CD4-positive, alpha-beta T cell treated with Interleukin-4 for 4 hours (primary cell): ENCODE measurements at places on chromosomes 12 and 14.

DNA sequence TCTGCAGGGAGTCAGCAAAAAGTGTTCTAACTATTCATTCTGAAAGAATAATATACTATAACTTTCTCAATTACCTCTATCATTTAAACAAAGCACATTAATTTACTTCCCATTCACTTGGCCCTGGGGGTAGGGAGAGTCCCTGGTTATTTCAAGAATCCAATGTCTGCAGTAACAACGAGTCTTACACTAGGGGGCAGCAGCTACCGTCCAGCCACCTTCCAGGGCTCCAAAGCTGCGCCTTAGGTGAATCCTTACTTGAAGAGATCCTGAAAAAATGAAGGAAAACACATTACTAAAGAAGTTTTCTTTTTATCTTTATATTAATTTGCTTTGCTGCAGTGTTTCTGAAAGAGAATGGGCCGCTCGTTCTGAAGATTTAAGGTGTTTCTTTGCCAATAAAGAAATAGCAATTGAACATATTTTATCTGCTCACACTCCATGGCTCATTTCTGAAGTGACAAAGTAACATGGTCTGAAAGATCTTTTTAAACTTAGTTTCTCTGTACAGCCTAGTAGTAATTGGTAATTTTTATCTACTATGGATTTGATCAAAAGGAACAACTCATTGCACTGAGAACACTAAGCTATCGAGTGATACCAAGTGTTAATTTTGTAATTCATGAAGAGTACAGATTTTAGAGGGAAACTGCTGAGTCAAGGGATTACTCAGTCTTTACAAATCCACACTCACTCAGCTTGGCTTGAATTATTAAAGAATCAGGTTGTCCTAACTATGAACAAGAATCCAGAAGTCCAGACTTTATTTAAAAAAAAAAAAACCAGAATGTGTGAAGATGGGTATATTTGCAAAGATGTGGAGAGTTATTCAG is 27.6 kb downstream of the BHLHE41 start:
- peak; percentile 64 for DNase-seq

DNA sequence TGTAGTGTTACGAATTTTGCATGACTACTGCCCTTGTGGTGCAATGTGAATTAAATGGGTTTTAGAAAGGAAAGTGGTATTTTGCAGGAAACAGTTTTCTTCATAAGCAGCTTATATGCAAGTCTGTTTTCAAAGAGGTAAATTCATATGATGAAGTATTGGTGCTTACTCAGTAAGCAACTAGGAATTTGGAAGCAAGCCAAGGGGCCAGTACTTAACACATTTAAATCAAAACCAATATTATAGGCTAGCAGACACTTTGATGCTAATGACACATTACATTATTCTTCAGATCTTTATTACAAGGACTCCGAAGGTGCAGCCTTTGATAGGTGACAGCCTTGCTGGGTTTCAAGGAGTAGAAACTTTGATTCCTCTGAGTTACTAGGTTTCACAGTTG is 23.1 kb downstream of the MGAT4C start:
- DNase-seq = no peak

DNA sequence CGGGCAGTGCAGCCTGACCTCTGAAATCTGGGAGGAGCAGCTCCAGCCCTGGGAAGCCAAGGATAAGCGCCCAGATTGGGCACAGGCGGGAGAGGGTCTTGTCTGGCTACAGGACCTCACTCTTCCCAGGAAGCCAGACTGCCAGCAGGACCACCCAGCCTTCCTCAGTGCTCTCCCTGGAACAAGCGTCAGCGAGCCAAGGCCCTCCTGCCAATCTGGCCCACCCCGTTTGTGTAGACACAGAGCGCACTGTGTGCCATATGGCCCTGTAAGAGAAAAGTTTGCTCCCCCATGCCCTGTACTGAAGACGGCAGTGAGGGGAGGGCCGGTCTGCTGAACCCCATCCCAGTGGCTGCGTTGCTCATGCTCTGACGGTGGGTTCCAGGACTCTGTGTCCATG is 1.2 kb upstream of the C14orf180 start:
- no peak for DNase-seq

DNA sequence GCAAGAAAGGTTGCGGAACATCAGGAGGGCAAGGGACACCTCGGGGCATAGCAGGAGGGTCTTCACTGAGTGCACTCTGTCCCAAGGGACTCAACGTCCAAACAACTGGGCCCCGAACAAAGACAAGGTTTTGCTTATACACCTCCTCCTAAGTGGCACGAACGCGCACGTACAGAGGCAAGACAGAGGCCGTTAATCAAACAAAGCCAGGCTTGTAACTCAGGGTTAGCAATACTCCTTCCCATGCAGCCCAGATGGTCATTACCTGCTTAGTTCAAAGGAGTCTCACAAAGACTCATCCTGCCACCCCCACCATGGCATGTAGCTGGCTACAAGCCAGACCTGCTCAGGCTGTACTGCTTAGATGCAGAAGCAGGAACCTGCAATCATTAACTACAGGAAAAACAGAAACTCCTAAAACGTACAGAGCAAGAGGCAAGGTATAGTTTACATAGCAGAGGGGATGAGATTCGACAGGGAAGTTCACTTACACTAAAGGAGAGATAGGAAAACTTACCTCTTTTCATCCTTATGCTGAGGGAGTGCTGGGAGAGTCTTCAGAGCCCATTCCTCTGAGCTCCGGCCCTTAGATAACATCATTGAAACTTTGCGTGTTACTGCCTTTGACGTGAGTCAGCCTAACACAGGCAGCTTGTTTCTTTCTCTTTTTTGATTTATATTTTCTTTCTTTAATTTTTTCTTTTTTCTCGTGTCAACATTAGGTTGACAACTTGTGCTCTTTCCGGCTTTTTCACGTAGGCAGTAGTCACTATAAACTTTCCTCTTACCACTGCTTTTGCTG is 1319.1 kb downstream of the TMEM121 start:
- peak; percentile 28 for DNase-seq

DNA sequence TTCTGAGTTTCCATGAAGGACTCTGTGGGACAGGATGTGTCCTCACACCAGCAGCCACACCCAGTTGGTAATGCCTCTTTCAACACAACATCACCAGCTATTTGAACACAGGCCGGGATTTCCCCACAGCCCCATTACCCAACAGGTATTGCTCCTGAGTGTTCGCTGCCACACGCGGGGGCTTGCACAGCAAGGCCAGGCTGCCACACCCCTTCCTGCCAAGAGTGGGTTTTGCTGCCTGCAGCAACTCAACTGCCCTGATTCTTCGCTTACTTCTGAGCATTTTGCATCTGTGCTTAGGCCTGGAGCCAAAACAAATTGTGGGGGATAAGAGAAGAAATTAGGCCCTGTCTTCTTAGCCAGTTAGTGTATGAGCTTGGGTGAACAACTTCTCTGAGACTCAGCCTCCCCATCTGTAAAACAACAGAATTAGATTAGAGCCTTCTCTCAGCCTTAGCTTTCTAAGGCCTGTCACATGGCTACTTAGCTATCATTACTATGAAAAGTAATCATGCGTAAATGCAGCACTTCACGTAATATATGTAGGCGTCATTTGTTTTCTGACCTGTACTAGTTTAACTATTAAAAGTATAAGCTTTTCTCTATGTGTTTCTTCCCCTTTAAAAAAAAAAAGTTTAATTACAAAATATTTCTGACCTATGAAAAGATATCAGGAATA is 20.0 kb downstream of the CKAP4 start:
- DNase-seq = peak; percentile 80

- DNase-seq = no peak
Observed at GRCh38 chr14:95290021-95290420, 29.7 kb downstream of the CLMN start.

- peak; percentile 61 for DNase-seq
Observed at GRCh38 chr12:13179211-13180074, 17.1 kb upstream of the EMP1 start.

DNA sequence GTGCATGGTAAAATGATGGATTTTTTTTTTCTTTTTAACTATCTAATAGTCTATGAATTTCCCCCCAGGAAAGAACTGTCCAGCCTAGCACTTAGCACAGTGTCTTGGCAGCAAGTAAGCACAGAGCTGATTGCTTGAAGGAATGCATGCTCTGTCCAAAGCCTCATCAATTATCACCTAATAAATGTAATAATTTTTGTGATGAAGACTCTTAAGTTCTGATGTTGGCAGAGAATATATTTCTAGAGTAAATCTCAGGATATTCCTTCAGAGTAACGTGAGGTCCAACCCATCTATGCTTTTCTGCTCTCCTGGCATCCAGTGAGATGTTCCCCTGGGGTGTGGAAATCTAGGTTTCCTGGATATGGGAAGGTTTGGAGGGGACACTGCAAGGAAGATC is 152.4 kb downstream of the TMX1 start:
- DNase-seq = no peak

GRCh38 chr12:45773747-45774146 is 44.2 kb downstream of the ARID2 start:
- no peak for DNase-seq

- no peak for DNase-seq
Observed at GRCh38 chr12:116565963-116566362, 6.8 kb downstream of the MAP1LC3B2 start.

- DNase-seq = no peak
Observed at GRCh38 chr12:105741786-105742566, 396.8 kb downstream of the NUAK1 start.

DNA sequence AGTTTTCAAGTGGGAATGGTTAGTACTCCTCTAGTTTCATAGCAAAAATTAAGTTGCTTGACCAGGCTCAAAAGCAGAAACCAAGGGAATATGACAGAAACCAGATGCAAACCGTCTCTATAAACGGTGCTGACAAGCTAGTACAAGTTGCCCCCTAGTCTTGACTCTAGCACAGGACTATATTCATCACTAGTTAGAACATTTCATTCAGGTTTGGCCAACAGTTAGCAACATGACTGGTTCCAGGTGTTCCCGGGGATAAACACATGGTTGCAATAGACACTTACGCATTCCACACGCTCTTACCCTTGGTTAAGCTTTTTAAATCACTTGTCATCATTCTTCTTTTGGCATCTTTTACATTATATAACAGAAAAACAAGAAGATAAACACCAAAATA is 103.6 kb downstream of the SCFD1 start:
- no peak for DNase-seq

- DNase-seq = no peak
Observed at GRCh38 chr12:103336940-103337339, 158.8 kb downstream of the C12orf42 start.

DNA sequence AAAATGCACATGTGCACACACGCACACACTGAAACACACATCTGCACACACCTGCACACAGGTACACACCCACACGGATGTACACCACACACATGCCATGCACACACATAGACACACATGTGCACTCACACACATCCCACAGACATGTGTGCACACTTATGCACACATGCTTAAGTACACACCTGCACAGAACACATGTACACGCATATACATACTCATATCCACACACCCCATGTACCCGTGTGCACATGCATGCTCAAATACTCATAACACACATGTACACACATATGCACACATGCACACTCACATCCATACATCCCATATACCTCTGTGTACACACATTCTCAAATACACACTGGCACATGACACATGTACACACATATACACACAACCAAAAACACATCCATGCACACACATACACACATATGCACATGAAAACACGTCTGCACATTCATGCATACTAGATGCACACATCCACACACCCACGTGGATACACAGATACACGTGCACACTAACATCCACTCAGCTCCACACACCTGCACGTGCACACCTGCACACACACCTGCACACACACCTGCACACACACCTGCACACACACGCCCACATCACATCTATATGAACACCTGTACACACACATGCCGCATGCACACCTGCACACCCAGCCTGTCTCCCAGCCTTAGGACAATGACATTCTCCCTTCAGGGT is 336.7 kb downstream of the ADGRD1 start:
- DNase-seq = no peak

DNA sequence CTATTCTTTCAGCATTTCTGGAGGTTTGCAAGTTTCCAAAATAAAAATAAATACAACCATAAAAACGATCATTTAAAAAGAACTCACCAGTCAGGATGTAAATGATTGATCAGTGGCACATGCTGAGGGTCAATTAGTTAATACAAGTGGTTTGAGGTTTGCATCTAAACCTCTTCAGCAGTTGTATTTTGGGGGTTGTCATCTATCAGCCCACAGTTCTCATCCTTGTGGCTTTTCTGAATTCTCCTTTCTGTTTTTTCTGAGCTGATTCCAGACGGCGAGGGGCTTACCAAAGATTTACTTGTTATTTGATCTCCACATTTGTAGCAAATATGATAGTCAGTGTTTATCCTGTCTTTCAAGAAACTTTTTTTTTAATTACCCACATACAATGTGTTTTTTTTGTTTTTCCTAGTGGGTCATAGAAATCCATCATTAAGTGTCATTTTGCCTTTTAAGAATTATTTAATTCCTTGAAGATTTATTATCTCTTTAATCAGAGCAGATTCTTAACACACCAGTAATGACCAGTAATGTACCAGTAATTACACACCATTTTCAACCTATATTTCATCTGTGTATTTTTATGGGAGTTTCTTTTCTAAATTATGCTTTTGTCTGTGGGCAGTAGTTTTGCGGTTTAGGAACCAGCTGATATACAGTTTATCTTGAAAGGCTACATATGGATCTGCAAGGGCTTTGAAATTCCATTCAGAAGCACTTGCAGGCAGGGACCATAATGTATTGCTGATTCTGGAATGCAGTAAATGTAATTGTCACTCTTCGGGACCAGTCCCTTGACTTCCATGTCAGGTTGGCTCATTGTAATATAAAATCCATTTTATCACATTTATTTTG is 56.3 kb upstream of the DAAM1 start:
- no peak for DNase-seq

DNA sequence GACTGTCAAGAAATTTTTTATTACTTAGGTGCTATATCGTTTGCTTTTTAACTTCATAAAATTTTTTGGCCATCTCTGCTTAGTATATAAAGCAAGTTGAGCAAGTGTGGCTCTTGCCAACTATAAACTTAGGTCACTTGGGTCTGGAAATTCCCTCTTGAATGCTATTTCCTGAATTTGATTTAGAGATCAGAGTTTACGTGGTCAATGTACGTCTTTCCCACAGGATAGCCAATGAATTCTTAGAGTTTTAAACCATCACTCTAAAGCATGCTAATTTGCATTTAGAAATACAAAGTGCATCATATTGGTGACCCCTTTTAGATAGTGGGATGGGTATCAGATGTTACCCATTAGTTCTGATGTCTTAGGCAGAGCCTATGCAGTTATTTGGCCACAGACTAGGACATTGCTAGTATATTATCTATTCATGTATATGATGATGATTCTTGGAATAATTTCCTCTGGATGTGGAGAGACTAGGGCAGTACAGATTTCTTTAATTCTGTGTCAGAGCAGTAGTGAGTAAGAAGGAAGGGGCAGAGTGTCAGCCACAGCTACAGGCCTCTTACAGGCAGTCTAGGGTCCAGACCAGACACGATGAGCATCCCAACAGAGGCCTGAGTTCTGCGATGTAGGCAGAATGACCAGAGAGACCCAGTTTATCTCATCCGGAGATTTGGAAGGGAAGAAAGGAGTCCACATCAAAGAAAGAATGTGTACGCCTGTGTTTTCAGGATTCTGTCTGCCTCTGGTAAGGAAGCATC is 30.3 kb downstream of the SCN8A start:
- no peak for DNase-seq

GRCh38 chr12:104671409-104672095 is 214.8 kb downstream of the CHST11 start:
- DNase-seq = peak; percentile 91

GRCh38 chr12:58341791-58342190 is 400.4 kb downstream of the ATP23 start:
- no peak for DNase-seq
